ENCODE measurements at places on chromosomes 2 and 18.

GRCh38 chr2:200456567-200456966, 53.3 kb downstream of the KCTD18 start:
- DNase-seq: no peak

- DNase-seq: peak; percentile 22
These were observed 259.1 kb upstream of the MYT1L start for GRCh38 chr2:2590141-2590540.

DNA sequence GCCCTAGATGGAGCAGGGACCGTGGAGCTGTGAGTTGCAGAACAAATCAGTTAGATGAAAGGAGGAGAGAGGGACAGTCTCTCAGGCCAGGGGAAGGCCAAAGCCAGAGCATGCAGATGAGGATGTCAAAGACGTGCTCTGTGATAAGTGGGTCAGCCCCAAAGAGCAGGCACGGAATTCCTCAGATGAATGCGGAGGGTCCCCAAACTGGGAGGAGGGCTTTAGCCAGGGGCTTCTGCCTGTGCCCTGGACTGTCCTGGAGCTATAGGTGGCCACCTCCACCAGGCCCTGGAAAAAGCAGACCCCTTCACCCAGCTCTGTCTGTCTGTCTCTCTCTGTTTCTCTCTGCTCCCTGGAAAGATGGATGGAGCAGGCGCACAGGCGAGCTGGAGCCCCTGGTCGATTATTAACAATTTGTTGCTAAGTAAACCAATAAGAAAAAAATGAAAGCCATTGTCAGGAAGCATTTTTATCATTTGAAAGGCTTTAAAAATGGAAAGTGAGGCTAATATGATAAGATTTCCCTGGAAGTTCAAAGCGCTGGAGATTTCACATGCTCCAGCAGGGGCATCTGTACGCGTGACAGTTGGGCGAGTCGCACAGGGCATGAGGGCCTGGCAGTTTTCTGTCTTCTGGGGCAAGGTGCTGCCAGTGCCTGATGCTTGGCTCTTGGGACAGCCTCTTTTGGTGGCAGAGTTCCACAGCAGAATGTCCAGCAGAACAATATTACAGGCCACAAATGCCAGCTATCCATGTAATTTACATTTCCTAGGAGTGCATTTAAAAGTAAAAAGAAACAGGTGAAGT, 241.0 kb downstream of the GLI2 start:
- DNase-seq: no peak

GRCh38 chr2:105690566-105690965, 54.1 kb upstream of the NCK2 start:
- no peak for DNase-seq

DNA sequence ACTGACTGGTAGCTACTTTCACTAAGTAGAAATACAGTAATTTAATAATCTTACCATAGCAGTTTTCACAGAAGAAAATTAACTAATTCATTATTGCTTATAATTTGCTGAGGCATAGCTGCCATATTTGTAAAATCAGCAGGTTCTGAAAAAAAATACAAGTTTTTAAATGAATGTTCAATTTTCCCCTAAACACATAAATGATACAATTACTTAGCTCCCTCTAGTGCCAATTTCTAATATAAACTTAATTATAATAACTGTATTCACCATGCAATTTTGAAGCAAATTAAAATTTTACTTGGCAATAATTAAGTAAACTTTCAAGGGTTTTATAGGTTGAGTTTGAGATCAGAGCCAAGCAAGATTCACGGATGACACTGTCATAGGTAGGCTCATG, 1321.6 kb upstream of the ACVR2A start:
- no peak for DNase-seq

DNA sequence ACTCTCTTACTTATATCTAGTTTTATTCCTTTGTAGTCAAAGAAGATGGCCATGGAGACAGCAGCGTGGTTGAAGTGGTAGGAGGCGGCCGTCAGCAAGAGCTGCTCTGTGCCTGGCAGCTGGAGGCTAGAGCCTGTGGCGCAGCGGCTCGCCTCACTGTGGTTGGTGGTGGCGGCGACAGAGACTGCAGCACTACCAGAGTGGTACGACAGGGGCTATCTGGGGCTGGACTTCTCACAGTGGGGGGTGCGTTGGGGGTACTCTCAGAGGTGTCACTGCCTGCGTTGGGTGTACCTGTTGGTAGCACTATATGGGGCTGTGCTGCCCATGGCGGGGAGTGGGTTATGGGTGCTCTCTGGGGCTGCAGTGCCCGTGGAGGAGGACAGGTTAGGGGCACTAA, 8.5 kb upstream of the ANKRD62 start:
- no peak for DNase-seq

GRCh38 chr2:240590681-240591111, 4.2 kb downstream of the CAPN10 start:
- DNase-seq: no peak

GRCh38 chr2:106269591-106270291, 75.6 kb upstream of the UXS1 start:
- DNase-seq: no peak

GRCh38 chr2:47257946-47258348, 102.8 kb upstream of the STPG4 start:
- DNase-seq: no peak

DNA sequence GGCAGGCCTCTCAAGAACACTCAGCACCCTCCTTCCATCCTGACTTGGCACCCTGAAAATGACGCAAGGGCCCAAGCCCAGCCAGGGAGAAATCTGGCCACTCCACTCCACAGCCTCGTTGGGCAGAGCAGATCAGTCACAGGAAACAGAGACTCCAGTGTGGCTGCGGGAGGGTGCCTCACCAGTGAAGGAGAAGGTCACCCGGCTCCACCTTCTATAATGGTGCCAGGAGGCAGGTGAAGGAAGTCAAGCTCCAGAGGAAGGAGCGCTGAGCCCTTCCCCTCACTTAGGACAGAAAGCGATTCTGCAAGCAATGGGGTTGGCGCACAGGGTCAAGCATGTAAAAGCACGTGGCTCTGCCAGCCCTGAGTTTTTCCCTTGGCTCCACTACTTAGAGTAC, 35.3 kb downstream of the CRACDL start:
- peak; percentile 77 for DNase-seq

GRCh38 chr2:201158111-201158929, 24.6 kb upstream of the CASP10 start:
- no peak for DNase-seq

DNA sequence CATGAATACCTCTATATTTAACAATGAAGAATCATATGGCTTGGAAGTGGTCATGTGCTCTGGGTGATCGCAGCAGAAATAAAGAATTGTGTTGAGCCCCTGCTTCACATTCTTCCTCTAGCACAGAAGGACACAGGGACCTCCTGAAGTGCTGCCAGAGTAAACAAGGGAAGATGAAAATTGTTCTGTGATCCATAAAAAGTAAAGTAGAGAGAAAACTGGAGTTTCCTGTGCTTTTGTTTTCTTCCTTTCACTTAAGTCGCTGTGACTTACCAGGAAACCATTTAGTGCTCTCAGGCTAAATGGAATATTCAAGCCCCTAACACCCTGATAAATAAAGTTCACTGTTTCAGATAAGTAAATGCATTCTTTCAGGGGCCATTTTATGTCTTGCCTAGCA, 1173.6 kb upstream of the CHAC2 start:
- DNase-seq: no peak

- DNase-seq: no peak
These were observed 122.2 kb downstream of the BCL2 start for GRCh38 chr18:63197246-63197869.

DNA sequence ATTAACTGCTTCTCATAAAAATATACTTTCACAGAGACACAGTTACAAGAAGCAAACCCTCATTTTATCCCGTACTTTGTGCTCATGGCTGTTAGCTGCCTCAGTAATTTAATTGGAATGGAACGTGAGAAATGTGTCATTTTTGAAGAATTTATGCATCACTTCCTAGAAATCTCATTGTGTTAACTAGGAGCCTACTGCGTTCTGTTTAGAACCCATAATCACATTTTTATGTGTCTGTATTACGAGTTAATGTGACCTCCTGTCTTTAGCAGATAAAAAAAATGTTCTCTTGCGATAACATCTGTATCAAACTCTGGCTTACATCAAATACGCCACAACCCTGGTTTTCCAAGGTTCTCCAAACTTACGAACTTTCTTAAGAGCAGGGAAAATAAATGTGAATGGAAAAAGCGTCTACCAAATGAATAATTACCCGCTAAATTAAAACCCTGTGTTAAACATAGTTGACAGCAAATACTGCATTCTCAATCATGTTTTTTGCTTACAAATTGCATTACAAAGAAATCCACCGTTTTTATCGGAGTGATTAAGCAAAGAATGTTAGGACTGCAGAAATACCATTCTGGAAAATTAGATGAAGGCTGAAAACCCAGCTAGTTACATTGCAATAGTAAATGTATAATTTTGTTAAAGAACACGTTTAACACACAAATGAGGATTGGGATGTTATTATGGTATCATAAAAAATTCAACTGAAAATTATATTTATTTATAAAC, 12.1 kb upstream of the GBX2 start:
- no peak for DNase-seq

DNA sequence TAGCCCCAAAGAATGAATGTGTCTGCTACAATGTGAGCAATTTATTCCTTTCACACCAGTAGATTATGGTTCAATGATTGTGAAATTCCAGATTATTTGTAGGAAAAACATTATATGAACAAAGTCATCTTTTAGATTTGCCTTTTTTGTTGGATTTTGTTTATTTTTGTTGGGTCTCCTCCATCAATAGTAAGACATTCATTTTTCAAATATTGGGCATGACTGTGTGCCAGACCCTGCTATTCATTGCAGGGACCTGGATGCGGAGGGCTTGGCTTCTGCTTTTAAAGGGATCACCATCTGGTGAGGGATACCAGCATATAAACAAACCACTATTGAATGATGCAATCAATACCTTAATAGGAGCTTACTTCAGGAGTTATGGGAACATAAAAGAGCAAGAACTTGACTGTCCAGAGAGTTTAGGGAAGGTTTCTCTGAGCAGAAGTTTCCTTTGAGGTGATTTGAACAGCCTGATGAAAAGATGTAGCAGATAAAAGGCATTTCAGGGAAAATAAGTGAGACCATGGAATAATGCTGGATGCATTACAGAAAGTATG, 486.7 kb downstream of the EPHA4 start:
- no peak for DNase-seq

- no peak for DNase-seq
These were observed 73.8 kb downstream of the KLF7 start for GRCh38 chr2:207091928-207092327.
